ENCODE measurements at places on chromosomes 1 and 21.

GRCh38 chr21:34201001-34201400, 127.6 kb downstream of the MRPS6 start:
- DNase-seq: no peak

- no peak for DNase-seq
These were observed 349.3 kb downstream of the USH2A start for GRCh38 chr1:216073793-216074595.

DNA sequence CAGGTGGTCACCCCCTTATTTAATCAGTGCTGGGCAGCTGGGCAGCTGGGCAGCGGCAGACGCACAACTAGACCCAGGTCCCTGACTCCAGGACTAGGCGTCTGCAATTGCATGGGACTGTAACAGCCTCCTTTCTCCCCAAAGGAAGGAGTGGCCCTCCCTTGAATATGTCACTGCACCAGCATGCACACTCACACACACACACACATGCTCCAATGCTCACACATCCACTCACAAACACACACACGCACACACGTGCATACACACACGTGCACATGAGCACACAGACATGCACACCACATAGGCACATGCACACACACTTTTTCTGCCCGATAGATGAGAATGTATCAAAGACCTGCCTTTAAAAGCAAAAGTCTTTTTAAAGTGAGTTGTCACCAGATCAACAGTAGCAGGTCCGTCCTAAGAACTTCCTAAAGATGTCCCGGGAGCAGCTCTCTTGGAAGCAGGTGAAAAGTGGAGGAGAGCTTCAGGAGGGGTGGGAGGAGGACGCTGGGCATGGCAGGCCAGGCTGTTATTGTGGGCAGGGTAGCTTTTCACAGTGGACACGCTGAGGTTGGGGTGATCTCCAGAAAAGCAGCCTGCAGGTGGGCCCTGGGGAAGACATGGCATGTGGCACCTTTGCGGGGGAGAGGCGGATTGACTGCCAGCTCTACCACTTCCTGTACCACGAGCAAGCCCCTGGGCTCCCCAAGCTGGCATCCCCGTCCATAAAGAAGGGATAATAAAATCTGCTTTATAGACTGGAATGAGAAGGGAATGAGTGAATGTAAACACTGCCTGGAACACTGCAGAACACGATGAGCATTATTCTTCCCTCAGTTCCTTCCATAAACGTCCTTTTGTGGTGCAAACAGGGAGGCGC, 1.7 kb downstream of the PDE9A start:
- no peak for DNase-seq

- no peak for DNase-seq
These were observed 18.0 kb downstream of the SERTAD4 start for GRCh38 chr1:210250665-210250997.

GRCh38 chr1:246092136-246092535, 414.9 kb downstream of the SMYD3 start:
- DNase-seq: no peak

DNA sequence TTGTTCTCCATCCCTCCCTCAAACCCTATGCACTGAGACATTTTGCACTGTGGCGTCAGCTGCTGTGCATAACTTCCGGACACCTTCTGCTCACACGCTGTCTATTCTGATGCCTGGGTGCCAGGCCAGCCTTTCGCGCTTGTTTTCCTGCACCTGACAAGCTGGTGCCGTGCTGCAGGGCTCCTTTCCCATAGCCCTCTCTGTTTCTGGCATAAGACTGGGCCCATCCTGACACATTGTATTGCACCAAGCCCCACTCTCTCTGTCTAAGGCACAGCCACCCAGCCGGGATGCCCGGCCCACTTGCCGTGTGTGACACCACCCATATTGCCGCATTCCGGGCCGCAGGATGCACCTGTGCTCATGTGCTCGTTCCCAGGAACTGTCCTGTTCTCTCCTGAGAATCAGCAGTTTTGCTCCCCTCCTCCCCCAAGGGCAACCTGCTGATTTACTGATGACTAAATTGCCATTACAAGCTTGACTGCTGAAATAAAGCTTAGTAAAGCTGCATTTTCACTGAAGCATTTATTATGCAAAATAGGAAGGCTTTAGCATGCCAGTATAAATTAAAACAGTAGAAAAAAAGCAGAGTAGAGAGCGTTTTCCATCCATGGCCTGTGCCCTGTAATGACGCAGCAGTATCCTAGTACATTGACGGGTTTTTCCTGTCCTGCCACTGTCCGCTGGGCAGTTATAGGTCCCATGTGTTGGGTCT, 88.0 kb downstream of the CD247 start:
- DNase-seq: no peak

- DNase-seq: no peak
These were observed 2.4 kb downstream of the GREM2 start for GRCh38 chr1:240609527-240610060.

DNA sequence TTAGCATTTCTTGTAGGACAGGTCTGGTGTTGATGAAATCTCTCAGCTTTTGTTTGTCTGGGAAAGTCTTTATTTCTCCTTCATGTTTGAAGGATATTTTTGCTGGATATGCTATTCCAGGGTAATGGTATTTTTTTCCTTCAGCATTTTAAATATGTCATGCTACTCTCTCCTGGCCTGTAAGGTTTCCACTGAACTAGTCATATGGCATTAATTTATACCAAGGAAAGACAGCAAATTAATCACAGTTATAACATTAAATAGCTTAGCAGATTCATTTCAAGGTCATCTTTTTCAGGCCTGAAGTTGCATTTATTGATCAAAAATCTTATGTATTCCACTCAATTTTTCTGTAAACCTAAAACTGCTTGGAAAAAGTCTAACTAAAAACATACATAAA, 54.9 kb downstream of the AK5 start:
- DNase-seq: no peak

Data from nucleus accumbens (tissue), 56 donors.